ENCODE measurements at places on chromosomes 5 and 9.

GRCh38 chr5:148029131-148029530 is 34.6 kb upstream of the SPINK5 start:
- DNase-seq, result no peak

DNA sequence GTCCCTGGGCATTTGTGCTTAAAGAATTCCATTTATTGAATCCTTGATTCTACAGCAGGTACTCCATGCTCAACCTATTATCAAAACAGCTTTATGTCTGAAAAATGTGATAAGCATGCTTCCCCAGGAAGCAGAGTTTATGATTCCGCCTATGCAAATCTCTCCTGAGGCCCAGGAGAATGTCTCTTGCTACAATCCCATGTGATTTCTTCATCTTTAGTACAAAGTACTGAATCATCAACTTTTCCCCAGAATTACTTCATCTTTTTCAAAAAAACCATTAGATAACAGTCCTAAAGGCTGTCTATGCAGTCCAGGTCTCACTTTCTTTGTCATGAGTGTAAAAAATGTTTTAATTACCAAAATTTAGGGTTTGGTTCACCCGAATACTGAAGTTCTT is 130.2 kb upstream of the ADAMTSL1 start:
- no peak for DNase-seq

GRCh38 chr5:174535669-174536068 is 188.7 kb upstream of the MSX2 start:
- no peak for DNase-seq

DNA sequence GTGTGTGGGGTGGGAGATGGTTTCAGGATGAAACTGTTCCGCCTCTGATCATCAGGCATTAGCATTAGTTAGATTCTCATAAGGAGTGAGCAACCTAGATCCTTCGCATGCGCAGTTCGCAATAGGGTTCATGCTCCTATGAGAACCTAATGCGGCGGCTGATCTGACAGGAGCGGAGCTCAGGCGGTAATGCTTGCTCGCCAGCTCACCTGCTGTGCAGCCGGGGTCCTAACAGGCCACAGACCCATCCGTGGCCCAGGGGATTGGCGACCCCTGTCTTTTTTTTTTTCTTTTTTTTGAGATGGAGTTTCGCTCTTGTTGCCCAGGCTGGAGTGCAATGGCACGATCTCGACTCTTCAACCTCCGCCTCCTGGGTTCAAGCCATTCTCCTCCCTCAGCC is 119.1 kb downstream of the KCNIP1 start:
- peak; percentile 48 for DNase-seq
